ENCODE measurements at places on chromosomes 3 and 15. TPM values are rescaled to one million over a fixed set of nuclear protein-coding genes. Genes with fewer than 3 reads are reported as not detected.

Gene FOXB1
- total RNA-seq = not detected

Gene EFHB
- not detected for total RNA-seq

Gene CNBP
- 166 TPM for total RNA-seq

Gene VGLL3
- total RNA-seq = 138 TPM

Gene IL17RB
- not detected for total RNA-seq

Gene MEX3B
- total RNA-seq = 9.0 TPM

Gene MUC20
- total RNA-seq = 52.0 TPM

Gene DISP2
- 0.32 TPM for total RNA-seq

Gene C3orf20
- total RNA-seq = not detected

Gene GPR27
- 2.4 TPM for total RNA-seq

Gene ANKUB1
- total RNA-seq = not detected

Gene CYP1A2
- total RNA-seq = not detected

GRCh38 chr15:70433586-70434324 lies 329.6 kb downstream of the UACA start:
- DNase-seq = no peak
- no peaks in the 10 kb centered on the region for H3K4me1 ChIP-seq
- H3K36me3 ChIP-seq = no peaks in the 10 kb centered on the region
- no peak overlapping the region for H3K4me3 ChIP-seq

- H3K36me3 ChIP-seq = no peaks in the 10 kb centered on the region
- no peak overlapping the region for H3K4me3 ChIP-seq
- peak overlapping the region; percentile 66 for H3K27ac ChIP-seq
- no peak for DNase-seq
- peaks cover 16% of the 10 kb centered on the region for H3K4me1 ChIP-seq
Observed at GRCh38 chr3:177642042-177642803, 444.9 kb upstream of the TBL1XR1 start.

- no peaks in the 10 kb centered on the region for H3K4me1 ChIP-seq
- H3K27ac ChIP-seq = no peak overlapping the region
- no peak overlapping the region for H3K4me3 ChIP-seq
- H3K27me3 ChIP-seq = no peaks in the 10 kb centered on the region
- no peak for DNase-seq
Observed at GRCh38 chr3:195372220-195372619, 70.6 kb downstream of the ACAP2 start.

GRCh38 chr3:73622091-73622805 lies 2.5 kb downstream of the PDZRN3 start:
- peak overlapping the region; percentile 91 for H3K4me3 ChIP-seq
- peaks cover 36% of the 10 kb centered on the region for H3K4me1 ChIP-seq
- H3K27me3 ChIP-seq = no peaks in the 10 kb centered on the region
- no peaks in the 10 kb centered on the region for H3K36me3 ChIP-seq
- DNase-seq = no peak

DNA sequence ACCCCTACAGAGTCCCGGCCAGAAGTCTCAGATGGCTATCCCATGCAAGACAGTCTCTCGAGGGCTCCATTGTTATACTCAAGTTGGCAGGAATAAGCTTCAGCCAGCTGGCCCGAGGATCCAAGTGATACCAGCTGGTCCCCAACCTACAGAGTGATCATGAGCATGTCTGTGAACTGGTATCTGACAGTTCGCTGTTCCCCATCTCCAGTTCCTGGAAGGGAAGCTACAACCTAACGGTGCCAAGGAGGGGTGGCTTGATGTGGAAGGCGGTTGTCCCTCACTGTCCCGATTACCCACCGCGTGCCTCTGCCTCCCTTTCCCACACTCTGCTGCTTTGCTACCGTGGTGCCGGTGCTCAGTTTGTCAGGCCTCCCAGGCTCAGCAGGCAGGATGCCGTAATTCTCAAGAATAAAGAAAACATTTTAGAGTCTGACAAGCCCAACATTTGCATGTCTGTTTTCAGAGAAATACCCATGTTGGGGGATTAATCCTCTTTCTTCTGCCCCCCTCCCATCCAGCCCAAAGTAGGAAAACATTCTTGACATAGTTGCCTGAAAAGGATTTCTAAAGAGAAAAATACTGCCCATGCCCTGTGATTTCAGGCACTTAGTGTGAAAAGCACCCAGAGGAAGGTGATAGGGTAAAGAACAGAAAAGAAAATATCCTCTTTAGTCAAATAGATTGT lies 49.4 kb upstream of the HES1 start:
- H3K27me3 ChIP-seq = no peaks in the 10 kb centered on the region
- peak; percentile 58 for DNase-seq
- peak overlapping the region; percentile 27 for H3K27ac ChIP-seq
- no peaks in the 10 kb centered on the region for H3K36me3 ChIP-seq
- peaks cover 7% of the 10 kb centered on the region for H3K4me1 ChIP-seq
- no peak overlapping the region for H3K4me3 ChIP-seq

GRCh38 chr3:188829576-188829975 lies 342.2 kb upstream of the TPRG1 start:
- no peak overlapping the region for H3K27ac ChIP-seq
- no peak overlapping the region for H3K4me3 ChIP-seq
- H3K27me3 ChIP-seq = no peaks in the 10 kb centered on the region

GRCh38 chr3:197590313-197590962 lies 34.7 kb upstream of the BDH1 start:
- no peak overlapping the region for H3K27ac ChIP-seq
- peaks cover 2% of the 10 kb centered on the region for H3K36me3 ChIP-seq
- H3K4me1 ChIP-seq = no peaks in the 10 kb centered on the region
- no peak for DNase-seq

DNA sequence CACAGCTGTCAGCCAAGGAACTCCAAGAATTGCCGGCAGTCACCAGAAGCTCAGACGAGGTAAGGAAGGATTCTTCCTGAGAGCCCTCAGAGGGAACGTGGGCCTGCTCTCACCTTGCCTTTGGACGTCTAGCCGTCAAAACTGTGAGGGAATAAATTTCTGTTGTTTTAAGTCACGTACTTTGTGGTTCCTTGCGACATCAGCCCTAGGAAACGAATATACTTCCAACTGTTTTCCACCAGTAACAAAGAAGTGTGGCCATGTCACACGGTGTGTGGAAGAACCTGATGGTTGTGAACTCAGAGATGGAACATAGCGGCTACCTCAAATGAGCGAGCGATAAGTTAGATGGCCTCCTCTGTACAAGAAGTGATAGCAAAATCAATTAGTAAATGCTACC lies 41.0 kb upstream of the B3GNT5 start:
- no peak for DNase-seq
- H3K4me3 ChIP-seq = no peak overlapping the region
- no peaks in the 10 kb centered on the region for H3K4me1 ChIP-seq
- no peaks in the 10 kb centered on the region for H3K36me3 ChIP-seq
- no peak overlapping the region for H3K27ac ChIP-seq

- H3K27ac ChIP-seq = peak overlapping the region; percentile 75
- H3K4me1 ChIP-seq = peaks cover 16% of the 10 kb centered on the region
- peak; percentile 82 for DNase-seq
- no peak overlapping the region for H3K4me3 ChIP-seq
- no peaks in the 10 kb centered on the region for H3K27me3 ChIP-seq
- H3K36me3 ChIP-seq = no peaks in the 10 kb centered on the region
Observed at GRCh38 chr15:48059791-48060190, 61.0 kb upstream of the SLC24A5 start.

DNA sequence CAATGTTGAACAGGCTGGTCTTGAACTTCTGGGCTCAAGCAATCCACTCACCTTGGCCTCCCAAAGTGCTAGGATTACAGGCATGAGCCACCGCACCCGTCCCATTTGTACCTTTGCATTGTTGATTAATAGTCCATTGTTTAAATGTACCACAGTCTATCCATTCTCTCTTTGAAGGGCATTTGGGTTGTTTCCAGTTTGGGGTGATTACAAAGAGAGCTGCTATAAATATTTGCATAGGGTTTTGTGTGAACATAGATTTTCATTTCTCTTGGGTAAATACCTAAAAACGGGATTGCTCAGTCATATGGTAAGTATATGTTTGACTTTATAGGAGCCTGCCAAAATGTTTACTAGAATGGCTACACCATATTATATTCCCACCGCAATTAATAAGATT lies 13.7 kb upstream of the PTPRG start:
- no peak for DNase-seq
- H3K27ac ChIP-seq = no peak overlapping the region
- no peak overlapping the region for H3K4me3 ChIP-seq
- no peaks in the 10 kb centered on the region for H3K4me1 ChIP-seq
- H3K36me3 ChIP-seq = no peaks in the 10 kb centered on the region
- no peaks in the 10 kb centered on the region for H3K27me3 ChIP-seq

DNA sequence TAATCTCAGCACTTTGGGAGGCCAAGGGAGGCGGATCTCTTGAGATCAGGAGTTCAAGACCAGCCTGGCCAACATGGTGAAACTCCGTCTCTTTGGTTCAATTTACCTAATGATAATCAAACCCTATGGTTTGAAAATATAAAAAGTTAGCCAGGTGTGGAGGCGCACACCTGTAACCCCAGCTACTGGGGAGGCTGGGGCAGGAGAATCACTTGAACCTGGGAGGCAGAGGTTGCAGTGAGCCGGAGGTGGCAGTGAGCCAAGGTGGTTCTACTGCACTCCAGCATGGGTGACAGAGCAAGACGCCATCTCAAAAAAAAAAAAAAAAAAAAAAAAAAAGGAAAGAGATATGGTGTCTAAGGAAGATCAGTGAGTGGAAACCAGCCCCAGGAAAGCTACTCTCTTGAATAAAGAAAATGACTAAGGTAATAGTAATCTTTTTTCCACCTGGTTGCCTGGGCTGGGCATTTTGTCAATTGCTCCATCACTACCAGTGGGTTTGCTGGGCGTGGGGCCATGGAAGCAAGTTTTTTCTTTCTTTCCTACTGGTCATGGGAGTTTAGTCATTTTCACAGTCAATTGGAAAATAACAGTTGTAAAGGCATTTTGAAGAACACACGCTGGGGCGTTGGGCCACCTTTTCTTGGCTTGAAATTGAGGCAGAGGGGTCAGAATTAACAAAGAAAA lies 387.6 kb upstream of the RGMA start:
- no peak for DNase-seq
- H3K4me3 ChIP-seq = no peak overlapping the region
- H3K27me3 ChIP-seq = no peaks in the 10 kb centered on the region
- H3K36me3 ChIP-seq = no peaks in the 10 kb centered on the region
- no peaks in the 10 kb centered on the region for H3K4me1 ChIP-seq

DNA sequence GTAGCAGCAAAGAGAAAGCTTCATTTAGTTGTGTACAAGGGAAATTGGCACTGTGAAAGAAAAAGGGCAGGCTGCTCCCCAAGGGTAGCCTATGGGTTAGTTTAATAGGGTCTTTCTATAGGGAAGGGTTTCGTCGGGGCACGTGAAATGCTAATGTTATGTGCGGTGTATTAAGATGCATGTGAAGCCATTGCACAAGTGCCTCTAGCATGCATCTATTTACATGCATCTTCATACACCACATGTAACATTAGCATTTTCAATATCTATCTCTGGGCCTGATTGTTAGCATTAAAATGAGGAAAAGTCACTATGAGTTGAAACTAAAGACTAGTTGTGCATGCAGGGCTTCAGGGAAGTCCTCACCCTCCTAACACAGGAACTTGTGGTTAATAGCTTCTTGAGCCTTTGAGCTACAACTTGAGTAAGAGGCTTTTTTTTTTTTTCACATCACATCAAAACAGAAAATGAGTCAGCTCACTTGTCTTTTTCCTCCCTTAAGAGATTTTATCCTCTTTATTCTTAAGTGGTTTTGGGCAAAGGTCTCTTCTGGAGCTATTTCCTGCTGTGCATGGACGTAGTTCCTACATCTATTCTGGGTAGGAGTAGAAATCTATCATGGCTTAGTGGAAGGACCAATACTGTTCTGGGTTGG lies 613.4 kb downstream of the ZPLD1 start:
- H3K36me3 ChIP-seq = no peaks in the 10 kb centered on the region
- H3K27me3 ChIP-seq = no peaks in the 10 kb centered on the region
- no peaks in the 10 kb centered on the region for H3K4me1 ChIP-seq
- H3K27ac ChIP-seq = no peak overlapping the region
- DNase-seq = no peak

- peak; percentile 74 for DNase-seq
- H3K27ac ChIP-seq = no peak overlapping the region
- peaks cover 6% of the 10 kb centered on the region for H3K36me3 ChIP-seq
- H3K4me3 ChIP-seq = no peak overlapping the region
Observed at GRCh38 chr3:186259612-186260383, 102.2 kb downstream of the DGKG start.

DNA sequence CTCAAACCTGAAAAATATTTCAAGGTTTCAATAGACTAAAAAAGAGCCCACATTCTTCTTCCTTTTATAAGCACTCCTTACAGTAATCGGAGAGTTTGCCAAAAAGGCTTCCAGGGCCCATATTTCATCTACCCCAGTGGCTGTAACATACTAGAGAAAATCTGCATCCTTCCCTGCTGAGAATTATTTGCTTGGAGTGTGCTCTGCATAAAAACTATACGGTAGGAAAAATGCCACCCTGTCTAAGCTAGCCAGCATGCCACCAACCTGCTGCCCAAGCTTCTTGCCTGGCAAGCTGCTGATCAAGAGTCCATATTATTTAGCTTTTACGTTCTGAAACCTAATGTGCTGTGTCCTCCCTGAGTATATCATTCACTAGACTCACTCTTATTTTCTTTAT lies 107.1 kb downstream of the FGF12 start:
- H3K27me3 ChIP-seq = no peaks in the 10 kb centered on the region
- H3K36me3 ChIP-seq = no peaks in the 10 kb centered on the region
- no peak overlapping the region for H3K27ac ChIP-seq
- no peak overlapping the region for H3K4me3 ChIP-seq
- H3K4me1 ChIP-seq = no peaks in the 10 kb centered on the region
- no peak for DNase-seq

- no peak overlapping the region for H3K27ac ChIP-seq
- H3K27me3 ChIP-seq = no peaks in the 10 kb centered on the region
- H3K36me3 ChIP-seq = no peaks in the 10 kb centered on the region
- H3K4me1 ChIP-seq = no peaks in the 10 kb centered on the region
- DNase-seq = no peak
- H3K4me3 ChIP-seq = no peak overlapping the region
Observed at GRCh38 chr15:95503640-95504225, 826.8 kb upstream of the NR2F2 start.

GRCh38 chr15:29903028-29903427 lies 80.8 kb upstream of the TJP1 start:
- no peak overlapping the region for H3K4me3 ChIP-seq
- no peaks in the 10 kb centered on the region for H3K27me3 ChIP-seq

Measured in ascending aorta (tissue), 2 donors.